Activated CD4-positive, alpha-beta T cell treated with anti-CD3 and anti-CD28 coated beads for 36 hours (primary cell): ENCODE measurements at places on chromosomes 11 and 22. TPM values are rescaled to one million over a fixed set of nuclear protein-coding genes. Genes with fewer than 3 reads are reported as not detected.

TBCEL gene
- 8.2 TPM for total RNA-seq

TMEM126A gene
- total RNA-seq = 37.4 TPM

SLC17A6 gene
- not detected for total RNA-seq

MPST gene
- total RNA-seq = 11.0 TPM

OR10A2 gene
- not detected for total RNA-seq

BDNF gene
- total RNA-seq = not detected

EMID1 gene
- not detected for total RNA-seq

KCNJ5 gene
- total RNA-seq = not detected

TMEM191C gene
- total RNA-seq = 1.0 TPM

EXPH5 gene
- 2.4 TPM for total RNA-seq

CABP4 gene
- total RNA-seq = 0.37 TPM

UBQLNL gene
- 0.11 TPM for total RNA-seq

IL10RA gene
- total RNA-seq = 57.1 TPM

SEPTIN5 gene
- 0.94 TPM for total RNA-seq

NPAS4 gene
- 0.07 TPM for total RNA-seq

C22orf42 gene
- not detected for total RNA-seq

TOMT gene
- total RNA-seq = not detected

PAAF1 gene
- total RNA-seq = 34.2 TPM

RFPL3 gene
- not detected for total RNA-seq

SART1 gene
- total RNA-seq = 84.5 TPM

PHLDA2 gene
- total RNA-seq = 3.1 TPM

OR10G8 gene
- not detected for total RNA-seq

ACCSL gene
- total RNA-seq = not detected

F2 gene
- not detected for total RNA-seq

SIK2 gene
- 6.0 TPM for total RNA-seq

UPK2 gene
- total RNA-seq = 0.32 TPM

KIRREL3 gene
- not detected for total RNA-seq

MMP12 gene
- total RNA-seq = not detected
